Fibroblast of skin of left quadriceps (primary cell): ENCODE measurements at places on chromosomes 13 and 19.

GRCh38 chr13:20425819-20426219, 99.8 kb downstream of the CRYL1 start:
- DNase-seq: no peak

- no peak for DNase-seq
Measured at GRCh38 chr19:29735829-29736228, 20.8 kb upstream of the C19orf12 start.

DNA sequence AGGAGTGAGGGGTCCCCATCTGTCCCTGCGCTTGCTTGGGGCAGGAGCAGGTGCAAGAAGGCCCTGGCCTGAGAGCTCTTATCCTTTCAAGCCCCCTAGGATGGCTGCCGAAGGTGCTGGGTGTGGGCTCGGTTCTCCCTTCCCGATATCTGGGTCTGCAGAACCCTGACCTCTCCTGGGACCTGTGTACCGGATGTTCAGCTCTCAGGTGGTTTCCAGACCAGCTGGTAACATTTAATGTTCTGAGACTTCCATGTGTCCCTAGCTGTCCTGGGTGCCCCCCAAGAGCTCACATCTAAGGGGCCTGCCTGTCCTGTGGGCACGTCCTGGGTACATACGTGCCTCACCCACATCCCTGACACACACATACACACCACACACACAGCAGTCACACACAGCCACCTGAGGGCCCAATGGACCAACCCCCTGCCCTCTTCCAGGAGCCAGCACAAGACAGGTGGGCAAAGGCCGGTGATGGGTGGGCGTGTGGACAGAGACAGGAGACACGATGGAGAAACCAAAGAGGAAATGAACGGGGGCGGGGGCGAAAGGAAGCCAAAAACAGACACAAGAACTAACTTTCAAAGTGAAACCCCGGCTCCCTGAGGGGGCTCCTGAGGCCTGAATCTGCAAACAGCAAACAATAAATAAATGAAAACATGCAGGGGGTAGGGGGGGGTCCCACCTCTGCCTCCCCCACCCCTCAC, 124.3 kb downstream of the PTPRS start:
- no peak for DNase-seq

GRCh38 chr13:21663197-21663596, 7.7 kb upstream of the FGF9 start:
- DNase-seq: no peak

GRCh38 chr13:38880397-38880796, 110.2 kb downstream of the STOML3 start:
- no peak for DNase-seq

GRCh38 chr13:59607780-59608233, 555.9 kb downstream of the DIAPH3 start:
- no peak for DNase-seq

- no peak for DNase-seq
Measured at GRCh38 chr19:56603829-56604228, 8.7 kb downstream of the ZNF71 start.

GRCh38 chr19:19486343-19487076, 28.8 kb downstream of the TSSK6 start:
- no peak for DNase-seq

DNA sequence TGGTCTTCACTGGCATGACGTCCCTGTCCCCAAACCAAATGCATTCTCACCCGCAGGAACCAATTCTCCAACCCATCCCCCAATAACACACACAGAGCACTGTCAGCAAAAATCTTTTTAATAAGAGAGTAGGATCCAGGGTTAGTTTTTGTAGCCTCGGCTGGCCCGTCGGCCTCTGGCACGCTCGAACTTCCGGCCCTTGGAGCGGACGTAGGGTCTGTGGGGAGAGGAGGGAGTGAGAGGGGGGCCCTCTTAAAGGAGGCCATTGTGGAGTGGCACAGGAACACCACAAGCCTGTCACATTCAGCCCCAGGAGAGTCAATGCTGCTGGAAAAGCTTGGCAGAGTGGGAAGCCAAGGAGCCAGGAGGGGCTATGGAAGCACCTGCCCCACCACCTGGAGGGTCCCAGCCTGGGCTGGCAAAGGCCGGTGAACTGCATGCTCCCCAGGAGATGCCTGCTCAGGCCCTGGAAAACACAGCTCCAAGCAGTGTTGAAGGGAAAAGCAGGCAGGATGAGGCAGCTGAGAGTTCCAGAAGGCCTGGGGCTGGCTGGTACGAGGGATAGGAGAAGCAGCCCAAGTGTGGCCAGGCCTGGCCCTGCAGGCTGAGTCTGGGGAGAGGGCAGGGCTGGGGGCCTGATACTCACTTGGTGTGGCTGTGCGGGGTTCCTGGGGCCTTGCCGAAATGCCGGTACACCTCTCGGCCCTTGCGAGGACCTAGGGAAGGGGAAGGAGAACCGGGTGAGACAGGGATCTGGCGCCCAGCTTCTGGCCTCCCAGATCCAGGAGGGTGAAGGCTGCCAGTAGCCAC, 560 bp upstream of the FAM83E start:
- no peak for DNase-seq

- no peak for DNase-seq
Measured at GRCh38 chr13:113620036-113620796, 35.7 kb downstream of the TFDP1 start.

DNA sequence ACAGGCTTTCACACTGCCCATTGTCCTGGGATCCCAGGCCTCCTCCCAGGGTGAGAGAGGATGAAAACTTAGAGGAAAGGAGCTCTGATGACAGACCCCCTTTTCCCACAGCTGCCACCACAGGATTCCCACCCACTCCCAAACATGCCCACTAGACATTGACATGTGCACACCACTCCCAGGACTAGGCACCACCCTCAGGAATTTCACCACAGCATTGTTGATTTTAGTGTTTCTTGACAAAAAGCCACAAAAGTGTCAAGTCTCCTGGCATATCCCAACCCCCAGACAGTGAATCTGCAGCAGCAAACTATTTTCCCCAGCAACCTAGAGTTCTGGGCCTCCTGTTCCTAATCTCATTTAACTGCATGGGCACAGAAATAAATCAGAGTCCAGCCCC, 10.1 kb downstream of the ZNF714 start:
- DNase-seq: no peak

DNA sequence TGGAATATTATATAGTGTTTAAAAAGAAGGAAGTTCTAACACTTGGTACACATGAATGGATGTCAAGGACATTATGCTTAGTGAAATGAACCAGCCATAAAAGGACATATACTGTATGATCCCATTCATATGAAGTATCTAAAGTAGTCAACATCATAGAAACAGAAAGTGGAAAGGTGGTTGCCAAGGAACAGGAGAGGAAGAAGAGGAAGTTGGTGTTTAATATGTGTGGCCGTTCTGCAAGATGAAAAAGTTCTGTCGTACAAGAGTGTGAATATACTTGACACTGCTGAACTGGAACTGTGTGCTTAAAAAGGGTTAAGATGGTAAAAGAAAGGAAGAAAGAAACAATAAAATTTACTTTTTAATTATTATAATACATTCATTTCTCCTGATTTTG, 33.1 kb upstream of the C1QTNF9 start:
- DNase-seq: no peak

- no peak for DNase-seq
Measured at GRCh38 chr19:29401712-29402421, 123.9 kb upstream of the VSTM2B start.

DNA sequence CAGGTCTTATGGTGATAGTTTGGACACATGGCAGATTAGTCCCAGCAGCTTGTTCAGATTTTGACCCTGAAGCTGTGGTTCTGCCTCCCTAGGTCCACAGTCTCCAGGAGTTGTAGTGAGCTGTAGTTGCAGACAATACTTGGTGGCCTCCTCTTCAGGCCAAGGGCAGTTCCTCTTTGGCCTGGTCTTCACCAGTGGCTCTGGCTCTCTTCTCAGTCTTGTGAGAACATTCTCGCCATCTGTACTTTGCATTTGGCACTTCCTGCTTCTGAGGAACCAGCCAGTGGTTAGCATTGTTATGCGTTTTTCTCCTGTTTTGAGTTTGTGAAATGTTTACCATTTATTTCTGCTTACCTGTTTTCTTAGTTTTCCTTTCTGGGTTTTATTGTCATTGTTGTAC, 40.7 kb downstream of the PCCA start:
- DNase-seq: no peak

GRCh38 chr19:17475541-17476115, 5.3 kb downstream of the SLC27A1 start:
- no peak for DNase-seq

DNA sequence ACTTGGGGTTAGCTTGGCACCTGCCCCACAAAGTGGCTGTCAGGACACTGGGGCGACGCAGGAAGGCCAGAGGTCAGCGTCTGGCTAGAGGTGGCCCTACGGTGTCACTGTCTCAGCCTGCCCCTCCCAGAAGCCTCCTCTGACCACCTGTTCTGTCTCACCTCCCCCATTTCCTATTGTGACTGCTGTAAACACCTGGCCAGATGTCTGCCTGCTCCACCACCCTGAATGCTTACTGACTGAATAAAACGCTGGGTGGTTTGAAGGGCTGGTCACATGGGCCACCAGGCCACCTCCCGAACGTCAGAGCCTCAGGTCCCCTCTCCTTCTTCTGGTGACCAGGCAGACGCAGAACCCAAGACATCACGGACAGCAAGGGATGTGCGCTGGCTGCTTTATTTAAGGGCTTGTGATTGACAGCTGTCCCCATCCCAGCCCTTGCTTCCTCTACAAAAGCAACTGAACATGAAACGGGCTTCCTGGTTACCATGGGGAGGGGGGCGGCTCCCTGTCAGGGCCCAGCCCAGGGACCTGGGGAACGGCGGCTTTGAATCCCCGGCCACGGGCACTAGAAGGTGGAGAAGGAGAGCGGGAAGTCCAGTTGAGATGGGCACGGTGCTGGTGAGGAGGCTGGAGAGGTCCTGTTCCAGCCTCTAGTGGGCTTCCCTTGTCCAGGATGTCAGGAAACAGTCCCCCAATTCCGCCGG, 6.2 kb downstream of the ELOF1 start:
- no peak for DNase-seq

DNA sequence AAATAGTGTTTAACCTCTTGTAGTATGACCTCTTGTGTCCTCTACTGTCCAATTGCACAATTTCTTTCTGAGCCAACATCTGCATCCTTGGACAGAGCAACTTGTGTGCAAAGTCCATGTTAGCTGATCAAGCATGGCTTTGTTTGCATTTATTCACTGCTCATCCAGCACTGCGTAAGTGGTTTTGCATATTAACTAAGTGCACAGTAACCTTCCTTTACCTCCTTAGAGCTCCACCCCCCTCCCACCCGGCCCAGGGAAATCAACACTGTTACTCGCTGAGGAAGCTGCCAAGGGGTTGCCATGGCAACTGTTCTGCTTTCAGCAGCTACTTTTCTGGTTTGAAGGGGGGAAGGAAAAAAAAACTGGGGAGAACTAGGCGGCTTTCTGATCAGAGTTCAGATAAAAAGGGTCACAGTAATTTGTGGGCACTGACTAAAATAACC, 153.5 kb upstream of the KLF12 start:
- peak; percentile 43 for DNase-seq

DNA sequence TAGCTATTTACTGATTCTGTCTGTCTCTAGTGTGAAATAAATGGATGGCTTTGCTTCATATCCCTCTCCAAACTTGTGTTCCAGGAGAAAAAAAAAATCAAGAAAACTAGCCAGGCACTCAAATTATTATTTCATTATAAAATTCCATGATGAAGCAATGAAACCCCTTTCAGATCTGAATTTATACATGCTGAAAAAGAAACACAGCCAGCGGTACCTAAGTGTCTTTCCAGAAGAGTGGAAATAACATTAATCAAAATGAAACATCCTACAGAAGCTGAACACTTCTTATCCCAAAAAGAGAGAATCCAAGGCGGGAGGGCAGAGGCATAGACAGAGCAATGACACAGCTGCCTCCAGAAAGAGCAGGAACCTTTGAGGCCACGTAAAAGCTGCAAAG, 15.9 kb downstream of the ENOX1 start:
- no peak for DNase-seq

GRCh38 chr13:47241446-47241845, 344.6 kb upstream of the HTR2A start:
- no peak for DNase-seq

- no peak for DNase-seq
Measured at GRCh38 chr13:71325556-71325955, 541.4 kb downstream of the DACH1 start.

GRCh38 chr19:10769533-10770491, 51.9 kb downstream of the DNM2 start:
- no peak for DNase-seq

DNA sequence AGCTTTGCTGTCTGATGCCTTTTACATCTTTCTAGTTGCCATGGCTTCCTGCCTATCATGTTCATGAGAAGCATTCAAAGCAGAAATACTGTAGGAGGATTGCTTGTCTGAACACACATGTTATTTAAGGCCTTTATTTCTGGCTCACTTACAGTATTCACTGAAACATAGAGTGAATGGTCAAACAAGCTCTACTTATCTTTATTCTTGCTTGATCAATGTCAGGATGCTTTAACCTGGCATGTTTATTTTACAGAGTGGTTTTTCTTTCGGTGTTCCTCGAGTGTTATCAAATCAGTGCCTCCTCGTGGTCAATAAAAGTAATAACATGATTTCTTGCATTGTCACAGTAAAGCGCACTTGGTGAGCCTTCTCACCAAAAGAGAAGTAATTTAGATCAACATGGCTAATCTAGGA, 73.5 kb upstream of the PCDH17 start:
- DNase-seq: no peak

- no peak for DNase-seq
Measured at GRCh38 chr13:27821566-27821965, 29.3 kb downstream of the GSX1 start.

GRCh38 chr19:5253406-5254110, 87.1 kb downstream of the PTPRS start:
- DNase-seq: no peak

GRCh38 chr13:20553311-20553710, 13.6 kb upstream of the IFT88 start:
- no peak for DNase-seq

DNA sequence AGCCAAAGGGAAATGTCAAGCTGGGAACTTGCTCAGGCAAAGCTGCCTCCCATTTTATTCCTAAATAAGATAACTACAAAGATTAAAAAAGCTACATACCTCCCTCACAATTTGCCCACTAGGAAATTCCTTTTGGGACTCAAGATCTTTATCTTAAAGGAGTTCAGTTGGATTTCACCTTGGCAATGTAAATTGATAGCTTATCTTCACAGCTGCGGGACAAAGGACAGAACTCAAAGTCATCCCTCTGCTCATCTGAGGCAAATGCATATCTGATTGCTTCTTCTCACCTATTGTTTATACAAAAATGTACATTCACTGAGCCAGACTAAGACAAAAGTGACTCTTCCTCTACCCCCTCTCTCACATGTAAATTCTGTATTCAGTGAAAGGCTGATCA, 47.8 kb downstream of the FGF14 start:
- DNase-seq: no peak

GRCh38 chr19:14477418-14478112, 2.4 kb upstream of the PTGER1 start:
- no peak for DNase-seq

GRCh38 chr13:93771227-93771626, 544.6 kb downstream of the GPC6 start:
- DNase-seq: no peak

GRCh38 chr13:72643311-72643989, 84.0 kb downstream of the MZT1 start:
- peak; percentile 6 for DNase-seq
